ENCODE measurements at places on chromosomes 12 and 14.

GRCh38 chr14:51460011-51460410 lies 191.7 kb upstream of the FRMD6 start:
- DNase-seq = no peak

- no peak for DNase-seq
Observed at GRCh38 chr12:4216187-4216927, 57.2 kb upstream of the CCND2 start.

DNA sequence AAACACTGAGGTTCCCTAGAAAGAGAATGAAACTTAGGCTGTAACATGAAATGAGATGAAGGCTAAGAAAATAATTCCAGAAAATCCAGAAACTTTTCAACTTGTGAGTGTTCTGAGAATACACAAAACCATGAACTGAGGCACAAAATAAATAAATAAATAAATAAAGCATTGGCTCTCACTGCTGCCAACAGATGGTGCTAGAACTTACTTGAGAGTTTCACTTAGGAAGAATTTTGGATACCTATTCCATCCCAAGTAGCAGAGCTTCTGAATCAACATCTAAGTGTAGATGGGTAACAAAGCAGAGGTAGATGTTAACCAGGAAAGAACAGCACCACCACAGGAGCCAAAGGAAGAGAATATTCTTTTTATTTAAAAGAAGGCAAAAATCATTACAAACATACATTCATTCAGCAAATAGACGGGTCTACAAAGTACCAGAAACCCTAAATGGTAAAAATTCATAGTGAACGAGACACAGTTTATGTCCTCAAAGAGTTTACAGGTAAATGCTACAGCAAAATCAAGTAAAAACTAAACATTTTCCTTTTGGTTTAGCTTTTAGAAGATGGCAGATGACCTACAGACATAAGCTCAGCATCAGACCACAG lies 16.7 kb downstream of the EPS8 start:
- no peak for DNase-seq

DNA sequence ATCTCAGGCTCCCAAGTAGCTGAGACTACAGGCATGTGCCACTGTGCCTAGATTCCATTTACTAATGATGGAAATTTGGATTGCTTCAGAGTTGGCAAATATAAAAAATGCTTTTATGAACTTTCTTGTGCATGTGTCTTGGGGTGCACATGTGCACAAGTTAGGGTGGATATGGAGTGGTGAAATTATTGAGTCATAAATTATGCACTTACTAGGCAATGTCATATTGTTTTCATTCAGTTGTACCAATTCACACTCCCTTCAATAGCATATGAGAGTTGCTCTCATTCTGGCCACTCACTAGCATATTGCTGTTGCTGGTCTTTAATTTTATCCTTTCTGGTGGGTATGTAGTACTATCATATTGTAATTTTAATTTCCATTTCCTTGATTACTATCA lies 45.7 kb upstream of the KRAS start:
- no peak for DNase-seq

DNA sequence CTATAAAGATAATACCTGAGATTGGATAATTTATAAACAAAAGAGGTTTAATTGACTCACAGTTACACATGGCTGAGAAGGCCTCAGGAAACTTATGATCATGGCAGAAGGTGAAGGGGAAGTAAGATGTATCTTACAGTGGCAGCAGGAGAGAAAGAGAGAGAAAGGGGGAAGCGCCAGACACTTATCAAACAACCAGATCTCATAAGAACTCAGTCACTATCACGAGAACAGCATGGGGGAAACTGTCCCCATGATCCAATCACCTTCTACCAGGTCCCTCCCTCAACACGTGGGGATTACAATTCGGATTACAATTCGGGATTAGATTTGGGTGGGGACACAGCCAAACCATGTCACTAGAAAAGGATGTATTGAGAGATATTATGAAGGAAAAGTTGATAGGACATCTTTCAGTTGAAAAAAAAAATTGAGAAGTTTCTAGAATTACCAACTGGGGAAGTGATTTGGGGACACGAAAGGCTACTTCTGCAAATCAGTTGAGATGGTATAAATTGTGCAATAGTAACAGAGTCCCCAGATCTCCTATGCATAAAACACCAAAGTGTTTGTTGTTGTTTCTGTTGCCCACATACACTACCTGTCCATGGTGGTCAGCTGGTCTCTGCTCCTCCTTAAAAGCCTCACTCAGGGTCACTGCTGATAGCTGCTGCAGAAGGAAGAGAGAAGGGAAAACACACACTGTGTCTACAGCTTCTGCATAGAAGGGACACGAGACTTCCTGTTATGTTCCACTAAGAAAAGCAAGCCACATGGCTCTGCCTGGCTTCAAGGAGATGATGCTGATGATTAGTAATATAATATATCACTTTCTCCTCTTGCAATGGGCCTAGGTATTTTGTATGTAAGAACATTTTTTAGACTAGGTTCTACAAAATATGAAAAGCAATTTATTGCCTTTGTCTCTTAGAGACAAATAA lies 465.5 kb downstream of the PDZRN4 start:
- no peak for DNase-seq

GRCh38 chr12:111393700-111394300 lies 11.9 kb upstream of the SH2B3 start:
- DNase-seq = no peak

DNA sequence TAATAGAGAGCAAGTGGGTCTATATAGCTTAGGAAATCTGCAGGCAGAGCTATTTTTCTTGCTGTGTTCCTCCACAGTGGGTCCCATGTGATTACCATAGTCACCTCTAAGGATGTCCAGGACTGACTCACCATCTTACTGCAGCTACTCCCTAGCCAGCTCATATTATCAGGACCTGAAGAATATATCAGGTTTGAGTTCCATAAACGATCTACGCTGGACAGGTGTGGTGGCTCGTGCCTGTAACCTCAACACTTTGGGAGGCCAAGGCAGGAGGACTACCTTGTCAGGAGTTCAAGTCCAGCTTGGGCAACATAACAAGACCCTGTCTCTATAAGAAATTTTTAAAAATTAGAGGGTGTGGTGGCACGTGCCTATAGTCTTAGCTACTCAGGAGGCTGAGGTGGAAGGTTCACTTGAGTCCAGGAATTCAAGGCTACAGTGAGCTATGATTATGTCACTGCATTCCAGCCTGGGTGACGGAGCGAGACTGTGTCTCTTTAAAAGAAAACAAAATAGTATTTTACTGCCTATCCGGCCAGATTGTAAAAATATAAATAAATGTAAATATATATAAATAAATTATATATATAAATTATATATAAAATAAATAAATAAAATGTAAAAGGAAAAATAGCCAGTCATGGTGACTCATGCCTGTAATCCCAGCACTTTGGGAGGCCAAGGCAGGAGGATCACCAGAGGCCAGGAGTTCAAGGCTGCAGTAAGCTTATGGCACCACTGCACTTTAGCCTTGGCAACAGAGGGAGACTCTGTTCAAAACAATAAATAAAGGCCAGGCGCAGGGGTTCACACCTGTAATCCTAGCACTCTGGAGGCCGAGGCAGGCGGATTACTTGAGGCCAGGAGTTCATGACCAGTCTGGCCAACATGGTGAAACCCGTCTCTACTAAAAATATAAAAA lies 6.9 kb upstream of the SPRYD4 start:
- DNase-seq = no peak

- no peak for DNase-seq
Observed at GRCh38 chr12:78004249-78005093, 173.8 kb downstream of the NAV3 start.

- DNase-seq = no peak
Observed at GRCh38 chr12:5187136-5187535, 143.5 kb downstream of the KCNA5 start.

- no peak for DNase-seq
Observed at GRCh38 chr12:30631740-30632139, 63.9 kb downstream of the IPO8 start.

DNA sequence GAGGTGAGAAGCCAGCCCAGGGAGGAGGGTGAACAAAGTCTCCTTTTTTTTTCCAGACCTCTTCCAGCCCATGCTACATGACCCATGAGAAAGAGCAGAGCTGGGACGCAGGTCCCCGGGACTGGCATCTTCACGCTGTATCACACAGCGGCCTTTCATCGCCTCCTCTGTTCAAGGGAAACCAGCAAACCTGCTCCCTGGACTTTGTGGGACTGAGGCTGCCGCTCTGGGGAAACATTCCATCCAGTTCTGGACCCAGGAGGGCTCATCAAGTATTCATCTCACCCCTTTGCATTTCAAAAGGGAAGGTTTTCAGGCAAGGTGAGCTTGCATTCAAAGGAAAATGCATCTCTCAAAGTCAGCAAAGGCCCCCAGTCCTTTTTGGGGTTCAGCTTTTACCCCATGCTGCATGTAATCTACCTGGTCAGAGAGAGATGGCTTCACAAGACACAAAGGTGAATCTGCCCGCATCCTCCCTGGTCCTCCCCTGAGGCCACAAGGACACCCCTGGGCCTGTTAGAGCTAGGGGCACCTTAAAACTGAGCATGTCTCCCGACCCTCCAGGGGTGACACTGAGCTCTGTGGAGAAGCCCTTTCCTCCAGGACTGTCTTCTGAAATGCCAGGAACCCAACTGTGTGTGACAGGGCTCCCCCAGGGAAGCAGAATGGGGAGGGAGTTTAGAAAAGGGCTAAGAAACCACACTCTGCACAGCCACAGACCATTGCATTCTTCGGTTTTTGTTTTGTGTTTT lies 21.2 kb upstream of the MEG3 start:
- DNase-seq = no peak

GRCh38 chr14:34171431-34172172 lies 220.7 kb upstream of the EGLN3 start:
- DNase-seq = no peak

DNA sequence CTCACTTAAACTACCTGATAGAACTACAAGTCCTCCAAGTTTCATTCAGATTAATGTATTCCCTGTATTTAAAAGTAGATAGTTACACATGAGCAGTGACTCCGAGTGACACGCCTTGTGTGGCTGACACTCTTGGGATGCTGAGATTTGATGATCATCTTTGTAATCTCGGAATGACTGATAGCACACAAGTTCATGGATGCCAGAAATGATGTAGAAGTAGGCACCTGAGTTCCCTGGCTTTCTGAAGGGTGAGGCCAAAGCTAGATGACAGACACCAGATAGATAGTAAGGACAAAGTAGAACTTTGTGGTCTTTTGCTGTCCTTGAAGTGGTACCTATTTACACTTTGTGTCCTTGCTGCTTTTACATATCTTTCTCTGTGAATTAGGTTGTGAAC lies 491.2 kb downstream of the PCNX1 start:
- no peak for DNase-seq

DNA sequence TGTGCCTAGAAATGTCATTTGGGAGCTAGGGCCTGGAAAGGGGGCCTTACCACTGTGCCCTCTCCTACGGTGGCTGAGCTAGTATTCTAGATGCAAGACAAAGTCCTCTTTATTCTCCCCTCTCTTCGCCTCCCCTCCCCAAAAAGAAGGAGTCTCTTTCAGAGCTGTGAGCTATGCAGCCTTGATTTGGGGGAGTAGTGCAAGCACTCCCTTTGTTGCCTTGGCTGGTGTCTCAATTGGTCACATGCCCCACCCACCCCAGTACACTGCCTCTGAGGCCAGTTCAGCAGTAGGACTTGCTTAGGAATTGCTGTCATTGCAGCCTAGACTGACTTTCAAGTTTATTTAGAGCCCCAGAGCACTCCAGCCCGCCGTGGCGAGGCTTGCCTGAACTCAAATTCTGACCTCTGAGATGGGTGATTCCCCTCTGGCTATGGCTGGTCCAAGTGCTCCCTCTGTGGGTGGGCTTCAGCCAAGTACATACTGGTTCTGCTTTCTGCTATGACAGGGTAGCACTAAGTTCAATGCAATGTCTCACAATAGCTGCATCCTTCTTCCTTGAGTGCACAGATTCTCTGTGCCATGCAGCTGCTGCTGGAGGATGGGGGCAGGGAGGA lies 37.0 kb upstream of the FBXO33 start:
- DNase-seq = no peak

DNA sequence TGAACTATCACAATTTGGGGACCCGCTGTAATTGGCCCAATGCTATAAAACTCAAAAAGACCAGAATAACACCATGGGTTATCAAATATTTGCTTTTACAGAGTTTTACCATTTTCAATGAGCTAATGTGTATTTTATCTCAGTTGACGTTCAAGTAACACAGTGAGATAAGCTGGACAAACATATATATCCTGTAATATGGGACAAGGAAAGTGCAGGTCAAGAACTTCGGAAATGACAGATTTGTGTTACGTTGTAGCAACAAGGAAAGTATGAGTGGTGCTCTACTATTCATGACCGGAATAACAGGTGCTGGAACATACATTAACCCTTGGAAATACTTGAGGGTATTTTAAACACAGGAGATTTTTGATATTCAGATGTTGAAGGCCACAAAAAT lies 566.4 kb upstream of the FLRT2 start:
- DNase-seq = no peak

DNA sequence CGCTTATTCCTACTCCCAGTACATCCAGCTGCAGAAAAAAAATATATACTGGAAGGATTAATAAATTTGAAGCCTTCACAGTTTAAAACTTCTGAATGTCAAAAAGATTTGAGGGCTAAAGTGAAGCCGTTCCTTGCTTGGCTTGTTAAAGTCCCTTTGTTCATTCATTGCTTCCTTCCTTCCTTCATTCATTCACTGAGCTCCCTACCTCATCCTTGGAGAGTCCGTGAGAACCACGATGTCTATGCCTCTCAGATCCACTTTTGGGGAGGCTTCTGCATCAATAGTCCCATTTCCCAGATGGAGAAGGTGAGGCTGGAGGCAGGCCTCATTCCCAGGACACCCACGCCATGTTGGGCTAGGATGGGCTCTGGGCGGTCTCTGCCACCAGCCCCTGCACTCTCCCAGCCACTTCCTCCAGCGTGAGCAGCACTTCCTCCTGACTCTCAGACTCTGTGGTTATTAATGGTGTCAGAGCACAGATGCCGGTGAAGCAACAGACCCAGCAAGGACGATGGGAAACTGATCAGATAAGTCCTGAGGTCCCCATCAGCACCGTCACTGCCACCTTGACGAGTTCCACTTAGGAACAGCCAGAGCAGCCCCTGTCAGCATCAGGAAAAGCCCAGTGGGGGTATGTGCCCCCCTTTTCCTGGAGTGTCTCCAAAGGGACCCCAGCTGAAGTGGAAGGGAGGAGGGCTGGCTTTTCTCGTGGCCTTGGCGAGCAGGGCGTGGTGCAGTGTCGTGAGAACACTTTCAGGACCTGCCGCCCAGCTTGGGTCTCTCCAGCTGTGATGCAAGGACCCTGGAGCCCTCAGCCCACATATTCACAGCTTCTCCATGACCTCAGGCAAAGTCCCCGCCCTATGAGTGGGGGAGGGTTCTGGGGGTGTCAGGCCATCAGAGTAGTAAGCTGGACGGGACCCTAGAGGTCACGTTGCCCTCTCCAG lies 21.2 kb downstream of the ASB2 start:
- DNase-seq = no peak

- DNase-seq = no peak
Observed at GRCh38 chr14:52910572-52910971, 40.3 kb downstream of the FERMT2 start.

- DNase-seq = no peak
Observed at GRCh38 chr14:80872645-80873044, 68.9 kb downstream of the CEP128 start.

DNA sequence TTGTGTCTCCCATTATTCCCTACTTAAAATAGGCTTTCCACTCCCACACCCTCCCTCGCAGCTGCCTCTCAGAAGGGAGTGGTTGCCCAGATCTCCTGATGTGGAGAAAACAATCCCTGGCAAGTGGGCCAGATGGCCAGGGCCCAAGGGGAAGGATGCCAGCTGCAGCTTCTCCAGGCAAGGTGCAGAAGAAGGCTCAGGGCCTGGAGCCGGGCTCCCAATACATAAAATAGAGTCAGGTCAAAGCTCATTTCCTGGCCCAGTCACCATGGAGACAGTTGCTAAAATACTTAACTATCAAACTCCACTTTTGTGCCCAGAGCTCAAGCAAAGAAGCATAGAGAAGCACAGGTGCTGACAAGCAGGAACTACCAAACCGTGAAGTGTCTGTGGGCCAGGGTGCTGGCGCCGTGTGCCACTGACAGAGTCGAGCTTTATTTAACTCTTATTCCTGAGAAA lies 45.7 kb upstream of the ITPR2 start:
- DNase-seq = no peak
